Left lung (tissue), 14 donors: ENCODE measurements at places on chromosomes 12 and 14. TPM values are rescaled to one million over a fixed set of nuclear protein-coding genes. Genes with fewer than 3 reads are reported as not detected.

YBX3 gene
- polyA plus RNA-seq: 153 TPM

TMEM30B gene
- 23.0 TPM for polyA plus RNA-seq

MANSC1 gene
- 29.8 TPM for polyA plus RNA-seq

KRT83 gene
- not detected for polyA plus RNA-seq

NTF3 gene
- polyA plus RNA-seq: 5.1 TPM

IQSEC3 gene
- polyA plus RNA-seq: 5.9 TPM

PRIM1 gene
- polyA plus RNA-seq: 26.5 TPM

MYO1H gene
- polyA plus RNA-seq: 0.27 TPM

NXPH4 gene
- polyA plus RNA-seq: 1.5 TPM

SLC5A8 gene
- 0.11 TPM for polyA plus RNA-seq

ACVRL1 gene
- 96.1 TPM for polyA plus RNA-seq

CD69 gene
- polyA plus RNA-seq: 6.0 TPM

OR5AU1 gene
- polyA plus RNA-seq: 0.06 TPM

TROAP gene
- polyA plus RNA-seq: 43.2 TPM

WASHC4 gene
- 71.9 TPM for polyA plus RNA-seq

IGF1 gene
- polyA plus RNA-seq: 19.9 TPM

TBX5 gene
- 50.8 TPM for polyA plus RNA-seq

OR4E2 gene
- polyA plus RNA-seq: not detected

IL23A gene
- 0.98 TPM for polyA plus RNA-seq

CLEC1B gene
- 2.1 TPM for polyA plus RNA-seq

RNASE2 gene
- polyA plus RNA-seq: 3.2 TPM
